ENCODE measurements at places on chromosomes 4 and X.

DNA sequence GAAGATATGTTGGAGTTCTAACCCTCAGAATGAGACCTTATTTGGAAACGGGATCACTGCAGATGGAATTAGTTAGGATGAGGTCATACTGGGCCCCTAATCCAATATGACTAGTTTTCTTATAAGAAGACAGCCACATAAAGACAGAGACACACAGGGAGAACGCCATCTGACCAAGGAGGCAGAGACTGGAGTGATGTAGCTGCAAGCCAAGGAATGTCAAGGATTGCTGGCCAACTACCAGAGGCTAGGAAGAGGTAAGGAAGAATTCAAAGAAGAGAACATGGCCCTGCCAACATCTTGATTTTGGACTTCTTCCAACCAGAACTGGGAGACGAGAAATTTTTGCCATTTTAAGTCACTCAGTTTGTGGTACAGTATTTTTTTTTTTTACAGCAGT lies 152.8 kb upstream of the DIPK2B start:
- DNase-seq: no peak

DNA sequence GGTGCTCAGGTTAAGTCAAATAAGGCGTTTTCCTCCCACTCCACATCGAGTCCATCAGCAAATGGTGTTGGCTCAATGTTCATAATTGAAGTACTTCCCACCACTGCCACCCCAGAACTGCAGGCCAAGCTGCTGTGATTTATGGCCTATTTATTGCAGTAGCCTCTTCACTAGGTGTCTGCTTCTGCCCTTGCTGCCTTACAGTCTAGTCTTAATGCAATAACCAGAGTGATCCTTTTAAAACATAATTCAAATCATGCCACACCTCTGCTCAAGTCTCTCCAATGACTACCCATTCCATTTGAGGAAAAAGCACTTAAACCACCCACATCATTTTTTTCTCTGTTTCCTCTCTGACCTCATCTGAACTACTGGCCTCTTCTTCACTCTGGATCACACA lies 220.3 kb downstream of the KCNIP4 start:
- DNase-seq: no peak

DNA sequence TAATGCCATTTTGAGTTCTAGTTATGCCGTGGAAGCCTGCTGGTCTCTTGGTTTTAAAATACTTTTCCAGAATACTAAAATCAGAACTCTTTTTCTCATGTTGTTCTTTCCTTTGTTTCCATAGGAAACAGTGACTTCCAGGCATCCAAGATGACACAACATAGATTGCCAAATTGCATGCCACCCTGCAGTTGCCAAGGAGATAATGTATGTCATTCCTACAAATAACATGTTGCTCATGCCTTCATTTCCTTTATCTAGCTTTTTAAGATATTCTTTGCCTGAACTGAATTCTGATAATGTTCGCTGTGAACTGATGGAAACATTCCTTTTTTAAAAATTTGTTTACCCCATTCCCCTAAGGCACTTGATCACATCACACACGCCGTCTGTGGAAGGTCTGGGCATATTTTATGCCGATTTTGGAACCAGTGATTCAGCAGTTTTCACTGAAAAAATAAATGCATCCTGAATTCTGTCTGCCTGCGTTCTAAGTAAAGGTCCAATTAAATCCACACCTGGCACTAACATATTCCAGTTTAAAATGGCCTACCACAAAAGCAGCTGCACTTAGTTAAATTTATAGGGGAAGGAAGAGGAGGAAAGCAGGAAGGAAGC lies 38.0 kb upstream of the COX7B2 start:
- no peak for DNase-seq

DNA sequence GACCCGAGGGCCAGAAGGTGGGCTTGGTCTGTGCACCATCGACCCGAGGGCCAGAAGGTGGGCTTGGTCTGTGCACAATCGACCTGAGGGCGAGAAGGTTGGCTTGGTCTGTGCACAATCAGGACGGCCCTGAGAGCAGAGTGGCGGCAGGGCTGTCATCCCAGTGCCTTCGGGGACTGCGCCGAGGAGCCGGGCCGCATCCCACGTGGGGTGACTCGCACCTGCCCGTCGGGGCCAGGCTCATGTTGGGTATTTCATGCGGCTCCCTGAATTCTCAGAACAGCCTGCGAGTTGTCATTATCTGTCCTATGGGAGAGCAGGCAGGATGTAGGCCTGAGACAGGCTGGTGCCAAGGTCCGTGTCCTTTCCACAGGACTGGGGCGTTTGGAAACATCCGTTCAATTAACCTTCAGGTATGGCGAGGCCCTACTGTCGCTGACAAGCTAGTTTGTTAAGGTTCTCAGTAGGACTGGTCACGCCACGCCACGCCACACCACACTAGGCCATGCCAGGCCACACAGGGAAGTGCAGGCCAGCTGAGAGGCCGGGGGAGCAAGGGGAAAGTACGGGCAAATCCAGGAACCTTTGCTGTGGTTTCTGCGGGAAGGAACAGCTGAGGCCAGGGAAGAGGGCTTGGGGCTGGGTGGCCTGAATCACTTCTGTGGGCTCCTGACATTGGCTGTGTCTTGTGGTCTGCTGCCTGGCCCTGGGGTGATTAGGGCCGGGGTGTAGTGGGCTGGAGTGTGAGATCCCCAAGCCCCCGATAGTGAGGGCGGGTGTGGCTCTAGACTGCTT lies 182.9 kb downstream of the AFAP1 start:
- DNase-seq: no peak

DNA sequence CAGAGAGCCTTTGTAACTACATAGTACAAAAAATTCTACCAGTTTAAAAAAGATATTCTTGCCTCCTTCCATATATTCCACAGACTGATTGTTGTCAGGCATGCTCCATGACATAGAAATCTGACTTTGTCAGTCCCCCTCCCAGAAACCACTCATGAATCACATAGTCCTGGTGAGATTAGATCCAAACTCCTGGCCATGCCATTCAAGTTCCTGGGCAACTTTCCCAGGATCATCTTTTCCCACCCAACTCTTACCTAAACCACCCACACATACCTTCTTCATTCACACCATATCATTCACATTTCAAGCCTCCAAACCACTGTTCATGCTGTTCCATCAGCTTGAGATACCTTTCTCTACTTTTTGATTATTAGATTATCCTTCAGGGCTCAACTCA lies 46.4 kb downstream of the SLC16A2 start:
- DNase-seq: no peak

GRCh38 chrX:154481195-154481594 lies 2.1 kb upstream of the LAGE3 start:
- DNase-seq: no peak

- DNase-seq: no peak
Measured at GRCh38 chr4:162700358-162700757, 466.3 kb downstream of the NAF1 start.

DNA sequence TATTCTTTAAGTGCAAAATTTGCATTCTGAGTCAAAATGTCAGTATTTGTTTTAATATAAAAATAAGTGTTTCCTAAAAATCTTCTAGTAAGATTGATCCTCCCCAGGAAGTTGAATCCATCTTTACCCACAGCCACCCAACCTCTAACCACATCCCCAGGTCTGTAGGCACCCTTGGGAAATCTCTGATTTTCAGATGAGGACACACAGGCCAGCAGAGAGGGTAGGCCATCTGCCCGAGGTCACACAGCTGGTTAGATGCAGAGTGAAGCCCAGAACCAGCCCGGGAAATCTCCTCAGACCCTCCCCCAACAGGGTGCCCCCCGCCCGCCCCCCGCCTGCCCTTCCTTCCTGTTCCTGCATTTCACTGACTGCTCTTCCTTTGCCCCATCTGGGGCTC lies 277.5 kb downstream of the FBXW7 start:
- DNase-seq: no peak

DNA sequence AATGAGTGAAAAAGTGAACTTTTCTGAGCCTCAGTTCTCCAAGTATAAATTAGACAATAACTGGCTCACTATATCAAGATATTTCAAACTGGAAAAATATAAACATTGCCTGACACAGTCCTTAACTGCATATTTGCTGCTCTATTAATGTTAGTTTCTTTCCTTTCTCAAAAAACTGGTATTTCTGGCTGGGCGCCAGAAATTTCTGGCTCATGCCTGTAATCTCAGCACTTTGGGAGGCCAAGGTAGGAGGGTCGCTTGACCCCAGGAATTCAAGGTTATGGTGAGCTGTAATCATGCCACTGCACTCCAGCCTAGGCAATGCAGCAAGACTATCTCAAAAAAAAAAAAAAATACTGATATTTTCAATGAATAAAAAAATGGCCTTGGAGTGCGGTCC lies 227.0 kb downstream of the MAGEB17 start:
- no peak for DNase-seq

DNA sequence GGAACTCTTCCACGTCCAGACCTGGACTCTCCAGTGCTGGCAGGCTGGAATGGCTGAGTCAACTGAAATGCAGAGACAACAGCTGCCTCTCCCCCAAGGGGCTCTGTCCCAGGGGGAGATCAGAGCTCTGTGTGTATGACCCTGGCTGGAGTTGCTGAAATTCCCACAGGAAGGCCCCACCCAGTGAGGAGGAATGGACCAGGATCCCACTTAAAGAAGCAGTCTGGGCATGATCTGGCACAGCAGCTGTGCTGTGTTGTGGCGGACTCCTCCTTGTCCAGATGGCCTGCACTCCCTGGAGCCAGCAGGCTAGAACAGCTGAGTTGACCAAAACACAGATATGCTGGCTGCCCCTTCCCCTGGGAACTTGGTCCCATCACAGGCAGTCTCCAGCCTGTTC lies 25.4 kb downstream of the C4orf17 start:
- DNase-seq: no peak

DNA sequence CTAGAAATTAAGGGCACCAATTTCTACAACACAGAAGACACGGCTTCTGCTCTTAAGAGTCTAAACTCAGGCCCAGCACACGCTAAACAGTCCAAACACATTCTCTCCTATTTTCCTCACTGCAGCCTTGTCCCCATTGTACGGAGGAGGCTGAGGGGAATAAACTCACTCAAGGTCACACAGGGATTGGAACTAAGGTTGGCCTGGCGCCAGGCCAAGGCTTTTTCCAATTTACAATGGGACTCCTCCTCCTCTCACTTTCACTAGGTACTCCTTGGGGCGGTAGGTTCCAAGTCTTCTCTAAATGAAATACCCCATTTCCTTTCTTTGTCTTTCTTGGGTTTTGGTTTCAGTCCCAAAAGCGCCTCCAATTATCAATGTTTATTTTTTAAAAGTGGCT lies 48.7 kb upstream of the CRMP1 start:
- no peak for DNase-seq

DNA sequence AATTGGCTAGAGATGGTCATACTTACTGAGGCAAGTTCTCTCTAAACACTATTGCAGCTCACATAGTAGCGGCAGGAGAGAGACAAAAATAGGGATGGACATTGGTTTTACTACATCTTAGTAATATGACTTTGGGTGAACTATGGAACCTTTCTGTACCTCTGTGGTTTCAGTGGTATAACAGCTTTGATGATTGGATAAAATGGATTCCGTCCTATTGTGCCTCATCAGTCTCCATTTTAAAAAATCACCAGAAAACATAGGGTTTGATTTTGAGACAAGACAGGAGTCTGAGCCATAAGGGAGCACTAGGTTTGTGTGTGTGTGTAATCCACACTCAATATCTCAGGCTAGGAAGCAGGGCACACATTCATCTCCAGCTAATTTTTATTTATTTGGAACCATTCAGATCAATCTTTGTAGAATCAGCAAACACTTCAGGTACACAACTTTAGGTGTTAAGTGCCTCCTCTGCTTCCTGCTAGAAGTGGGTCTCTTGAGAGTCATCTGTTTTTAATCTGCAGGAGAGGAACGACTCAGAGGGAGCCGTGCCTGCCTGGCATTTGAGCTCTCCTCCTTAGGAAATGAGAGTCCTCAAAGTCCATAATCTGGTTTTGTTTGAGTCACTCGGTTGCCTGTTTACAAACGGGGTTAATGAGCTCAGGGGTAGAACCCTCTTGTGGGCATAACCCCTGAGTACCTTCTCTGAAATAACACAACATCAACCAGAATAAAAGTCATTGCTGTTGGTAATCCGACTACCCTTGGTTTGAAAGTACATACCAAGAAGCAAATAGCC lies 238.5 kb upstream of the BOD1L1 start:
- DNase-seq: no peak

DNA sequence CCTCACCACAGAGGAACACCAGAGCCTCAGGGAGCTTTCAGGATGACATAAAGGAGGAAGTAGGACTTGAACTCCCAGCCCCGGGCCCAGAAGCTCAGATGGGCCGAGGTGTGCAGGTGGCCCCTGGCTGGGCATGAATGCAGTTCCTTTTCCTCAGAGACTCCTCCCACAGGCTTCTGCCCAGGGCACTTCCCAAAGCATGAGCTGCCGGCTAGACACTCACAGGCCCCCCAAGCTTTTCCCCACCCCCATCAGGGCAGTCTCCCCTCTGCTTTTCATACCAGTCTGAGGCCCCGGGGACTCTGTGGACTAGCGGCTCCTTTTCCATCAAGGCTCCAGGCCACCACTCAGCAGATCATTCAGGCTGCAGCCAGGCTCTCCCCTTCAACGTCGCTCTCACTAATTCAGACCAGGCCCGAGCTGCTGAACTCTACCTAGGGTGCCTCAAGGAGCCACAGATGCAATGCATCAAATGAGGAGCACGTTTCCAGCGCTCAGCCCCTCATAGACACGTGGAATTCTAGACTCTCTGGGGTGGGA lies 36.9 kb downstream of the HMX1 start:
- no peak for DNase-seq

- no peak for DNase-seq
Measured at GRCh38 chr4:182297659-182298058, 54.5 kb downstream of the TENM3 start.

DNA sequence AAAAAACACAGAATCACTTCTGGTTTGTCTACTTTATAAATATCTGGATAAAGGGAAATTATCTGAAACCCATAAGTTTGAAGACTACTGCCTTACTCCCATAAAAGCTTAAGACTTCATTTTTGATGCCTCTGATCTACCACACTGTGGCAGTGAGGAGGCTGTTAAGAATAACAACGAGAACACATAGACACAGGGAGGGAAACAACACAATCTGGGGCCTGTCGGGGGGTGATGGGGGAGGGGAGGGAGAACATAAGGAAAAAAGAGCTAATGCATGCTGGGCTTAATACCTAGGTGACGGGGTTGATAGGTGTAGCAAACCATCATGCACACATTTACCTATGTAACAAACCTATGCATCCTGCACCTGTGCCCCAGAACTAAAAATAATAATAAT lies 573.7 kb downstream of the GBA3 start:
- no peak for DNase-seq

- no peak for DNase-seq
Measured at GRCh38 chrX:71315917-71316316, 14.4 kb downstream of the ITGB1BP2 start.

DNA sequence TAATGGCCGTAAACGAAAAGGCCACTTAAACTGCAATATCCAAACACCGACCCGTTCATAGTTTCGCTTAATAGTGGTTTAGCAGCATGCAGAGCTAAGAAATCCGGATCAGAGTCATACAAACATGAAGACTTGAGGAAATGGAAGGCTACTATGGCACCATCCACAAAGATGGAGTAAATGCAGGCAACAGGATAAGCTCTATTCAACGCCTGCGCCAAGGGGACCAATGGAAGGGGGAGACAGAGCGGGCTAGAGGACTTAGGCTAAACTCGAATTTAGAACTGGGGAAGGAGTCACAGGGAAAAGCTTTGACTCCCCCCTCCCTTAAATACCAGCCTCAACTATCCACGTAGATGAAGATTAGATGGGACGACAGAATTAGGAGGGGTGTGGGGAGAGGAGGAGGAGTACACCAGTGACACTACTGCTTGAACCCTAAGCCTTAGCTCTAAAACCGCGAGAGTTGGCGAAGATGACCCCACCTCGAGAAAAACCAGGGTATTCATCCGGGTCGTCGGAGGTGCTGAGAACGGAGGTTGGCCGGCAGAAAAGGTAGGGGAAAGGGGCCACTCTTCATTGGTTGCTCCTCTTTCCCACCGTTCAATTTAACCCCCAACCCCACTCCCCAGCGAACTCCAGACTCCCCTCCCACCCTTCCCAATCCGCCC lies 3.5 kb downstream of the HUWE1 start:
- DNase-seq: no peak
